Esophagus squamous epithelium (tissue), 5 donors: ENCODE measurements at places on chromosomes 7 and 10.

DNA sequence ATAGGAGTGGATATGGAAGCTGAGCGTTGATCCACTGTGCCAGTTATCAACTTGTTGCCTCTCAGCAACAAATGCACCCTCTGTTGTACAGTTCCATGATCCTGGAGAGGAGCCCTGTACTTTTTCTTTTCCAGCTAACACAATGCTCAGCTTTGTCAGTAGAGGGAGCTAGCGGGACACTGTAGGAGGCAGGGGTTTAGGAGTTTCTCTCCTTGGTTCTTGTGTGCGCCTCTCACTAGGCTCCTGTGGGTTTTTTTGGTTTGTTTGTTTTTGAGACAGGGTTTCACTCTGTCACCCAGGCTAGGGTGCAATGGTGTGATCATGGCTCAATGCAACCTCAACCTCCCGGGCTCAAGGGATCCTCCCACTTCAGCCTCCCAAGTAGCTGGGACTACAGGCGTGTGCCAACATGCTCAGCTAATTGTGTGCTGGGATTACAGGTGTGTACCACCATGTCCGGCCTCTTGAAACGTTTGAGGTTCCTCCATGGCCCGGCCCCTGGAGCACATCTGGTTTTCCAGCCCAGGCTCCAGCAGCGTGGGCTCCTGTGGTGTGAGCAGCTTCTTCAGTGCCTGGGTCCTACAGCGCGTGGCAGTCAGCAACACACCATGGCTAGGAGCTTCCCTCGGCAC lies 12.0 kb upstream of the MARVELD1 start:
- no peak for DNase-seq

- no peak for DNase-seq
These were observed 106.5 kb upstream of the INSIG1 start for GRCh38 chr7:155191137-155191536.

DNA sequence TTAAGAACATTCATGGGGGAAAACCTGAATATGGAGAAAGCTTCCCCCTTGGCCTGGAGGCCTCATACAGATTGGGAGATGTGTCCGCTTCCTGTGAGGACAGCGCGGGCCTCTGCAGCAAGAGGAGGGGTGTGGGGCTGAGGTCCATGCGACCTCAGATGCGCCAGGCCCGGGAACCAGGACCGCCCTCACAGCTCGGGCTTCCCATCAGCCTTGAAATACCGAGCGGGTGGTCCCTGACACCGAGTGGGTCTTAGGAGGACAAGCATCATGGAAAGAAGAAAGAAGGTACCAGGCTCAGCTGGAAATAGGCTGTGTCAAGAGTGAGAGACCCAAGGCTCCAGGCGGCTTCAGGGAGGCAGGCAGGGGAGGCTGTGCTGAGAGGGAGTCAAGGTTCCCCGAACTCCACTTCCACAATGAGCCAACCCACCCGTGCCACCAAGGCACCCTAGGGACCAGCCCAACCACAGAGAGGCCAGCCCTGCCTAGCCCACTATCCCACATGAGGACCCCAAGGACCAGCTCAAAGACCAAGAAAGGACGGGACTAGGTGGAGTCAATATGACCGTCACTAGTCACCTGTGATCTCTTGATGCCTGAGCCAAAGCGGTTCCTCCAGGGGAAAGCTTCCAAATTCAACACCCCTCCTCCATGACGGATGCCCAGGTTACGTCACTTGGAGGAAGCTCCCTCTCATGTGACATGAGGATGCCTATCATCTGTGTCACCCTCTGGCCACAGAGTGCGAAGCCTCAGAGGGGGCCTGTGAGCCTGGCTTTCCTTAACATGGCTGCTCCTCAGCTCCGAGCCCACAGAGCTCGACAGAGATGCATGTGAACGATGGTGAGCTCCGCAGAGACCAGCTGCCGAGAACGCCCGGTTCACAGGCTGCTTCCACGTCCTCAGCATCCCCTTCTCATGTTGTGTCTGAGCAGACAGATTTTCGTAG lies 103.7 kb downstream of the TCERG1L start:
- DNase-seq = no peak

DNA sequence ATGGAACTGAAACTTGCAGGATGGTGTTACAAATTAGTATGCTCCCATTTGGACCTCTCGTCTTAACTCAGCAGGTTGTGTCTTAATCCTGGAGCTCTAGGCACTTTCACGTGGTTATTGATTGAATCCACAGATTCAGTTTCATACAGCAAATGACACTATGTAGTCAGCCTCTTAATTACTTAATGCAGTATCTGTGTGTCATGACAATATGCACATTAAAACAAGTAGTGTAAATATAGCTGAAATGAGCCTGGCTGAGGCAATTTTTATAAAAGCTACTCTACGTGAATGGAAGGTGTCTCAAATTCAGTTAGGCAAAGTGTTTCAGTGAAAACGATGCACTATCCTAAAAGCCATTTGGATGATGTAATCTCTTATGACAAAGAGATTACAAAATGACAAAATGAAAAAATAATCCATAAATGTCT lies 86.8 kb downstream of the CD36 start:
- DNase-seq = no peak

DNA sequence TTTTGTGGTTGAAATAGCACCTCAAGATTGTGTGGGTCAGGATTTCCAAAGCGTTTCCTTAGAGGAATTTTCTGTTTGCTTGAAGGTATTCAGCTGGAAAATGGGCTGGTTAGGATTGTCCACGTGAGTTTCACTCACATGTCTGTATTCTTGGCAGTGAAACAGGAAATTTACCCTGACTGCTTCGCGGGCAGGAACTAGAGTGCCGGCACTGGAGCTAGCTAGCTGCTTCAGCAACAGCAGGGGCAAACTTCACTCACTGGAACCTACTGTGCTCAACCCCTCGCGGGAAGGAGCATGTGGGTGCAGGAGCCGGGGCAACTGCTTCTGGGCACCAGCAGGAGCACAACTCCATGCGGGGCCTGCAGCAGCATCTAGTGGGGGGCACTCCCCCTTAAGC lies 38.0 kb upstream of the RTKN2 start:
- DNase-seq = no peak

- DNase-seq = no peak
These were observed 109.7 kb downstream of the VIPR2 start for GRCh38 chr7:159034988-159035387.

DNA sequence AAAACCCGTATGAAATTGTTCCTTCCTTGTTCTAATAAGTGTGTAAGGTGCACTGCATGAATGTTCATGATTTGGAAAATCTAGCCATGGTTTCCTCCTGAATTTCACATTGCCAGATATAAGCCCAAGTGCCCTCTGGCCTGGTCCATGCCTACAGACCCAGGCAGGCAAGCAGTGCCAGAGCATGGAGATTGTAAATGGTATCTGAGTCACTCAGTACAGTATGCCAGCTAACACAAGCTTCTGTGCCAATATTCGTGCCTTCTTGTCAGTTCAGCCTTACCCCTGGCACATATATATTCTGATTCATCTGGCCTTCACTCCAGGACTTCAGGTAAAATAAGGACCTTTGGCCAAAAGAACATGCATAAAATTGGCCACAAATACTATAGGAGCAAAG lies 38.4 kb upstream of the PDE1C start:
- no peak for DNase-seq

DNA sequence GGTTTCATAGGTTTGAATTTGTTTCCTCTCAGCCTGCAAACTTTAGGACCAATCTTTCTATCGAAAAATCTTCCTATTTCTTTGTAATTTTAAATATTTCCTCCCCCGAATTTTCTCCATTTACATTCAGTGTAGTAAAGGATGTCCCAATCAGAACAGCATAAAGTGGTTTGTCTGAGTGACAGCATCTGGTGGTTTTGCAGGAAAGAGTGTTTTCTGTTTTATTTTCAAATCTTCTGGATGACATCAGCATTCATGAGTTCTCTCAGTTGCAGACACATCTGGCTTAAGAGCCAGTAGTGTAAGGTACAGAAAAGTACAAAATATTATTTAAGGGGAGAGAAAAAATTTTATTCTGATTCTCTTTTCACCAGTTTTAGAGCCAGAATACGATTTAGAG lies 634.8 kb downstream of the PHTF2 start:
- no peak for DNase-seq

GRCh38 chr7:31027161-31027965 lies 24.7 kb upstream of the ADCYAP1R1 start:
- DNase-seq = no peak

DNA sequence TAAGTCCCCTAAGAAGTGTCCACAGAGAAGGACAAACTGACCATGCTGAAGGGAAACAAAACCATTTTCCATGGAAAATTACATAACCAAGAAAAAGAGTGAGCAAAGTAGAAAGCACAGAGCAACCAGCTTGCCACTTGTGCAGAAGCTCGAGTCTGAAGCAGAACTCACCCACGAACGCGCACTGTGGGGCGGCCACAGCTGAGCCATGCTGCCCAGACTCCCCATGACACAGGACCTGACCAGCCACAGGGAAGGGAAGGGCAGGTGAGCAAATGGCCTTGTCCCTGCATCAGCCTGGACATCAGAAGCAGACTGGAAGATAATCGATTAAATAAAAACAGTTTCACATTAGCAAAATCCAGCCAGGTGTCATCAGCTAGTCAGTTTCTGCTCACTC lies 95.7 kb downstream of the TCERG1L start:
- DNase-seq = no peak

DNA sequence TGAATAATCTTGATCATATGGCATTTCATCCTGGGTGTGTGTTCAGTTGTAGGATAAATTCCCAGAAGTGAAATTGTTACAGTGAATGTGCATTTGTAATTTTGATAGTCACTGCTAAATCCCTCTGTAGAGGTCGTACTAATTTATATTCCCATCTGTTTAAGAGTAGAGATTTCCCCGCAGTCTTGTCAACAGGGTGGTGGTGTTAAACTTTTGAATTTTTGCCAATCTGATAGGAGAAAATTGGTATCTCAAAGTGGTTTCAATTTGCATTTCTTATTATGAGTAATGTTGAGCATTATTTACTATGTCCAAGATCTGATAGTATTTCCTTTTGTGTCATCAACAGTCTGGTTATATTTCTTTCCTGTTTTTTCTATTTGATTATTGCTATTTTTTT lies 101.7 kb downstream of the AUTS2 start:
- no peak for DNase-seq
